ENCODE measurements at places on chromosomes 6 and 20.

DNA sequence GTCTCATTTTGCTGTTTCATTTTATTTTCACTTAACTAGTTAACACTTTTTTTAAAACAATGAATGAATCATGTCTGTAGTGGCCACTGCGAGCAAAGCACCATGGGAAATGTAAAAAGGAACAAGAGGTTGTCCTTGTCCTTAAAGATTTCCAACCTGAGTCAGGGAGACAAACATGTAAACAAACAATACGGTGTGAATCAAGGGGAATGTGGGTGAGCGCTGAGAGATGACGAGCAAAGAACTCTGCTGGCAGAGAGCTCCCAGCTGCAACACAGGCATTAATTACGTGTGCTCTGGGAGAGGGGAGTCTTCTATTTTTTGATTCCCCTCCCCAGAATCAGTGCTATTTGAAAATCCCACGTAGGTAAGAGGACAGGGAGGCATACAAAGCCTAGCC, 84.3 kb downstream of the ATXN1 start:
- DNase-seq, result no peak

DNA sequence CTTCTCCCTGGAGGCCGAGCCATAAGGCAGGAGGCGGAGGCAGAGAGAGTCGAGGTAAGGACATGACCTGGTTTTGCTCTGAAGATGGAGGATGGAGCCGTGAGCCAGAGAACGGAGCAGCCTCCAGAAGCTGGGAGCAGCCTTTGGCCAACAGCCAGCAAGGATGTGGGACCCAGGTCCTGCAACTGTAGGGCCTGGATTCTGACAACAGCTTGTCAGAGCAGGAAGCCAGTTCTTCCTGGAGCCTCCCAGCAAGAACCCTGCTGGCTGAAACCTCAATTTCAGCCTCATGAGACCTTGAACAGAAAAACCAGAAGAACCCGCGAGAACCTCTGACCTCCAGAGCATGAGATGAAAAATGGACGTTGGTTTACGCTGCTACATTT, 13.4 kb upstream of the MRGBP start:
- DNase-seq, result no peak

GRCh38 chr6:227812-228338, 64.4 kb upstream of the DUSP22 start:
- DNase-seq, result no peak

DNA sequence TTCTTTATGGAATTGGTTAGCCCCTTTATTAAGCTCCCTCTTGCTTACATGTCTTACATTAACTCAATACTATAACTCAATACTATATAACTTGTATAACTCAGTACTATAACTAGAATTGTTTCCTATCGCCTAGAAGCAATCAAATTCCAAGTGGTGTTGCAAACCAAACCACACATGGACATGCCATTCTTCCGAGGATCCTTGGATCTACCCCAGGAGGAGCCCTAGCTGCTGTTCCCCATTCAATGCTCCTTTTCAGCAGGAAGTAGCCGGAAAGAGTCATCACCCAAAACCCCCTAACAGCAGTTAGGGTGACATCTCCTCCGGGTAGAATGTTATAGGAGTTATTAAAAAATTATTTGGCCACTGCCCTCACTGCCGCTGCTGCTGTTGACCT, 40.5 kb downstream of the PLN start:
- DNase-seq, result no peak

- DNase-seq, result no peak
These were observed 728 bp upstream of the CEP162 start for GRCh38 chr6:84228198-84228543.

GRCh38 chr6:45377043-45377553, 636 bp downstream of the SUPT3H start:
- no peak for DNase-seq

DNA sequence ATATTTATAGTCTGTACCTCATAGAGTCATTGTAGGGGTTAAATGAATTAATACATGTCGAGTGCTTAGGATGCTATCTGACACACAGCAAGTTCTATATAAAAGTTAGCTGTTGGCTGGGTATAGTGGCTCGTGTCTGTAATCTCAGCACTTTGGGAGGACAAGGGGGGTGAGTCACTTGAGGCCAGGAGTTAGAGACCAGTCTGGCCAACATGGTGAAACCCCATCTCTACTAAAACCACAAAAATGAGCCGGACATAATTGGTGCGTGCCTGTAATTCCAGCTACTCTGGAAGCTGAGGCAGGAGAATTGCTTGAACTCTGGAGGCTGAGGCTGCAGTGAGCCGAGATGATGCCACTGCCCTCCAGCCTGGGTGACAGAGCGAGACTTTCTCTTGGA, 222.9 kb downstream of the UBE3D start:
- no peak for DNase-seq

GRCh38 chr6:161108916-161109315, 117.3 kb downstream of the MAP3K4 start:
- DNase-seq, result no peak

GRCh38 chr20:6074145-6074561, 20.3 kb upstream of the LRRN4 start:
- DNase-seq, result no peak

GRCh38 chr6:81894306-81894705, 141.8 kb upstream of the TENT5A start:
- no peak for DNase-seq

DNA sequence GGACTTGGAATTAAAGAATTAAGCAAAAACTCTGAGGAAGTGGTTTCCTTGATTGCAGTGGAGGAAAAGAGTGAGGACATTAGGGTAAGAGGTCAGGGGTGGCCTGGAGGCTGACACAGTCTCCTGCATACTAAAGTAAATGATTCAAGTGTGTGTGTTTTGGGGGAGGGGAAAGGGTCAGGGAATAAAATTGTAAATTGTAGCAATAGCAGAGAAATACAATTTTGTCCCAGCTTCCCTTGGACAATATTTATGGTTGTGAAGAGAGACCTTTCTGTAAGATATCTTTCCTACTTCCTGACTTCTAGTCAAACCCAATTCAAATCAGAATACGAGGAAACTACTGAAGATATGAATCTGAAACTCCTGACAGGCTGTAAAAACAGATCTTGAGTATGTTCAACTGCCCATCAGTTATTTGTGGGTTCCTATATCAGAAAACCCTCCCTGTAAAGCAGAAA, 143.4 kb upstream of the HMGN3 start:
- no peak for DNase-seq

DNA sequence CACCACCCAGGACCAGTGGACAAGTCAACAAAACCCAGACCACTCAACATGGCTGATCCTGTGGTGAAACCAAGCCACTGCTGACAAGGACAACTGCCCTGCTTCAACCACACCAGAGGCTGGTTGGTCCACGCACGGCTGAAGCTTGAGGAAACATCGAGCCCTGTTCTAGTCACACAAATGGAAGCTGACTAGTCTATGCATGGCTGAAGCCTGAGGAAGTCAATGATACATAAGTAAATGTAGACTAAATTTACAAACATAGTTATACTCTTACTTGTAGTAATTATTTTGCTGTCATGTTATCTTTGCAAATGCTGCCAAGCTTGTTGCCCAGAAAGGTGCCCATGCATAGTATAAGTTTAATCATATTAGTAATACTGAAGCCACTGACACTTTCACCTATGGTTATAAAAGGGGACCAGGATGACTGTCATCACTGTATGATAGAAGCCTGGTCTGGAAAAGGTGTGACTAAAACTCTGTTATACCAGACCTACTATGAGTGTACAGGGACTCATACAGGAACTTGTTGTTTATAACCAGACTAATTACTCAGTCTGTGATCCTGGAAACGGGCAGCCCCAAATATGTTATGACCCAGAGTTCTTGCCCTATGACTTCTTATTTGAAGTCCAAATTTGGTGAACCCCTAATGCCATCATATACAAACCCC, 5.6 kb downstream of the IL22RA2 start:
- no peak for DNase-seq

GRCh38 chr20:825710-826421, 7.6 kb upstream of the FAM110A start:
- DNase-seq, result no peak

DNA sequence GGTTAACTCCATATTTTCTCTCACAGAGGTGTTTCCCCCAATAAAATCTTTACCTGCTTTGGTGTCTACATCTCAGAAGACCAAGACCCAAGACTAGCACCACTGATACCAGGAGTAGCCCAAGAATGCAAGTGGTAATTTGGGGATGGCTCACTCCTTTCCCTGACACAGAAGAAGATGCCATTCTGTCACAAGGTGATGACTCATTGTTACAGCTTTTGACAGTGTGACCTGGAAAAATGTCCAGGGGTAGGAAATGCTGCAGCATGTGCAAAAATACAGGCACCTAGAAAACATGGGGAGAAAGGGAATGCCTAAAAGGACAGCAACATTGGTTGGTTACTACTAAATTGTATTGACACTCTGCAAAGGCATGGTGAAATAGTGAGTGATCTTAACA, 254.0 kb upstream of the GJE1 start:
- DNase-seq, result no peak

- no peak for DNase-seq
These were observed 438.9 kb downstream of the GRIK2 start for GRCh38 chr6:101832371-101832770.

DNA sequence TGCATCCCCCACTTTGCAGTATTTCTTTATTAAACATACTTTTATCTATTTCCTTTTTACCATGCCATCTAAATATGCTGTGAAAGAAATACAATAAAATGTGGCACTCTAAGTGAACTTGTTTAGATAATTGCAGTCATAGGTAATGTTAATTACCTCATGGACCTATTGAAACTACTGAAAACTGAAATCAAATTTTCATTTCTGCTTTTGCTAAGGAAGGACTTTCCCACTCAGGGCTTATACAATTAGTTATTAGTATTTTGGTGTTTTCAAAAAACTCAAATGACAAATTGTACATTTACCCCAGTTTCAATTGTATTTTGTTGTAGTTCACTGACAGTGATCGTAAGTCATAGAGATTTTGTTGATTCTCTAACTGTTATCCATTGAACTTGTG, 88.4 kb downstream of the ID4 start:
- DNase-seq, result no peak

- DNase-seq, result peak; percentile 19
These were observed 19.5 kb downstream of the ZNF311 start for GRCh38 chr6:28985462-28986164.

DNA sequence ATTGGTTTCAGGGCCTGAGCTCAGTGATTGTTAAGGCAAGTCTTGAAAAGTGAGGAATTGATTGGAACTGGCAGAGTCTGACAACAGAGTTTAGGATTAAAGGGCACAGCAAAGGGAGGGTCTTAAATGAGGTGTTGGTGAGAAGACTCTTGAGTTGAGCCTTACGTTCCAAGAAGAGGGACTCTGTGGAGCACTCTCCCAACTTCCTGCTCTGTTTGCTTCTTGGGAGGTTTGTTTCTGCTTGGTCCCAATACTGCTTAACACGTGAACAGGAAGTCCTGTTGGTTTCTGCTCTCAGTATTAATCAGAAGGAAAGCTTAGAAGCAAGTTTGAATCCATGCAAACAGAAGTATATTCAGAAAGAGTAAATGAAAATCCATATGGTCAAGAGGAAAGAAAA, 15.6 kb upstream of the SYNDIG1 start:
- no peak for DNase-seq

DNA sequence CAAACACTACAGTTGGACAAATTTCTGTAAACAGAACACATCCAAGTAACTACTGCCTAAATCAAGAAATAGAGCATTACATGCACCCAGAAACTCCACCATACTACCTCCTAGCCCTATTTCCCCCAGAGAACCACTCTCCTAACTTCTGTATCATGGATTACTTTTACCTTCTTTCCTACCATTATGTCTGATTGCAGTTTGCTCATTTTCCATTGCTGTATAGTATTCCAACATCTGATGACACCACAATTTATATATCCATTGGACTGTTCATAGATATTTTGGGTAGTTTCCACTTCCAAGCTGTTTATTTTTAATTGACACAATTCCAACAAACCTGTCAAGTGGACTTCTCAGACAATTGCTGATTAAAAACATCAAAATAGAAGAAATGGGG, 271.1 kb downstream of the CDC5L start:
- no peak for DNase-seq

- DNase-seq, result no peak
These were observed 107.1 kb upstream of the ASF1A start for GRCh38 chr6:118786596-118787453.

DNA sequence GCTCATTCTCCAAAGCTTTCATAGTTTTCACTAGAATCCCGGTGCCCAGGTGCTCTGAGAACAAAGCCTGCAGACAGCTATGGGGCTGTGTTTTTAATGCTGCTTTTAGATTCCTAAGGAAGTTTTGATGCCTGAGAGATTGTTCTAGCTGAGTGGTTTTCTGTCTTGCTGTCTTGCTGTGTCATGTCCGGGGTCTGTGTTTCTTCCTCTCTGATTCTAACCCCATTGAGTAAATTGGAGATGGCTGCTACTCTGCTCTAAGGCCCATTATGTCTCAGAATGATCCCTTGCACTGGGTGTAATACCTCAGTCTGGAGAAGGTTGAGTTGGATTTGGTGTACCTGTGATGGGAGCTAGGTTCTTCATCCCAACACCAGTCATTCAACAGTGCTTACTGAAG, 63.4 kb downstream of the ARID1B start:
- DNase-seq, result no peak

DNA sequence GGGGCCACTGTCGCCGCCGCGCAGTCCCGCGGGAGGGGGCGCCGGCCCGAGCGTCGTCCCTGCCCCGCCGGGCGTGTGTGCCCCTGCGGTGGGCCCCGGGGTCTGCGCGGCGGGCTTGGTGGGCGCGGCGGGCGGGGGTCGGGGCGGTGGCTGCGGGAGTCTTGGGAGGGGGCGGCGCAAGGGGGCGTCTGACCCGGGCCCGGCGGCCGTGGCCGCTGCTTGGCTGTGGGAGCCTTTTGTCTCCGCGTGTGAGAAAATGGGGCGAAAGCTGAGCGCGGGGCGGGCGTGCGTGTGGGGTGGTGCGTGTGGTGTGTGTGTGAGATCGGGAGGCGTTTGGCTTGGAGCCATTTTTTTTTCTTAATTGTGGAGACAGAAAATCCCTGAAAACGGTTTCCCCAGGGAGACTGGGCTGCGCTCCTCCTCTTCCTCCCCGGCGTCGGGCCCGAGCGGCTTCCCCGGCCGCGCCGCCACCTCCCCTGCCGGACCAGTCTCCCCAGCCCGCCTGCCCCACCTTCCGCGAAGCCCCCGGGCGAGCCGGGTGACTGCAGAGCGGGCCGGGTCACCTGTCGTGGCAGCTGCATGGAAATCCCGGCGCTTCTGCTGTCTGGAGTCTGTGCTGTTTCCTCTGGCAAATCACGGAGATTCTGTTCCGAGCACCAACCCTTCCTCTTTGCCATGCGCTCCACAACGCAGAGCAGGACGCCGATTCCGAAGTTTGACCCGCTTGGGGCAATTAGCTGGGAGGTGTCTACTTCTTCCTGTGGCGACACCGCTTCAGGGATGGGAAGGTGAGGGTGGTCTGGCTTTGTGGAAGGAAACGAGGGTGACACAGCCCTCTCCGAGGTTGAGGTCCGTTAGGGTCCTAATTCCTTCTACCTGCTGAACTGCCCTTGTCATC, 64.4 kb downstream of the GTF2H5 start:
- peak; percentile 46 for DNase-seq

- no peak for DNase-seq
These were observed 301.1 kb upstream of the QKI start for GRCh38 chr6:163113358-163113962.
